Right ventricle myocardium inferior (tissue), 1 donor: ENCODE measurements at places on chromosomes 16 and 17.

- DNase-seq, result no peak
Measured at GRCh38 chr17:14353861-14354474, 53.1 kb downstream of the HS3ST3B1 start.

- DNase-seq, result no peak
Measured at GRCh38 chr17:40981115-40981514, 3.0 kb downstream of the KRT40 start.

DNA sequence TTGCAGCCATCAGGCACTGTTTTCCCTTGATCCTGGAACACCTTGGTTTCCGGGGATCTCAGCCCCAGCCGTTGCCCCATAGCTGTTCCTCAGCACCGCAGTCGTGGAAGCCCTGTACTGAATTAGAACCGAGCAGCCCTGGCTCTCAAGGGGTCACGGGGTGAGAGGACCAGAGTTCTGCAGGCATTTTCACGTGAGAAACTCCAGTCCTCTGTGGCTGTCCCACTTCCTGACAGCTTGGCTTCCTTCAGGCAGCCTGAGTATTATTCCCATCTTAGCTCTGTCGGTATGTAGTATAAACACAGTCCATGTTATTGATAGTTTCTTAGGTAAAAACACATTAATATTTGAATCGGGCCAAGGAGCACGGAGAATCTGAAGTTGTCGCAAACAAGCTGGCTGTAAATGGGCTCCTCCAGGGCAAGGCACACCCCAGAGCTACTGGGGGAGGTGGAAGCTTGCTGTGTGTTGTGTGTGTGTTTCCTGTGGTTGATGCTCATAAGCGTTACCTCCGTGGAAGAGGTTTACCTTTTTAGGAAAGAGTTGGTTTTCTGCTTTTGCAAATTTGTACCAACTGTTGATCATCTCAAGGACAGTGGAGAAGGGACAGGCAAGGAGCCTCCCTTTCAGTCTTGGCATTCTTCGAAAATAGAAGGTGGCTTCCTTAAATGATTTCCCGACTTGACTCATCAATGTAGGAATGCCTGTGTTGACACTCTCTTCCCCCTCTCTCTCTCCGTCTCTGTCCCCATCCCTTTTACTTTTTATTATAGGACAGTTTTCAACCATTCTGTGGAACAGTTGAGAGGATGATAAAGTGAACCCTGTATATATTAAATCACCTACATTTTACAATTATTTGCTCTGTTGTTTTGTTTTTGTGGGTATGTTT lies 208.9 kb upstream of the CHMP6 start:
- DNase-seq, result no peak

DNA sequence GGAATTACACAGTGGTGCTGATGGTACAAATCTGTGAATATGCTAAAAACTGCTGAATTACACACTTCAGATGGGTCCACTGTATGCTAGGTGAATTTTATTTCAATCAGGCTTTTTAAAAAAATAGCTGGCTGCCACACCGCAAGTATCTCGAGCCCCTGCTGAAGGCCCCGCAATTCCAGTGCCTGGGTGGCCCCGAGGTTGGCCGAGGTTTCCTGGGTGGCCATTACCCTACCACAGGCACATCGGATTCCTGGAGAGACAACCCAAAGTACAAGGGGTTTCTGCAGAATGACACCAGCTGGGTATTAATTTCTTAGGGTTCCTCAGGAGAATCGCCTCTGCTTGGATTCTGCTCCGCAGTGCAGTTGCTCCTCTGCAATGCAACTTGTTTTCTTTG lies 127.8 kb downstream of the C16orf95 start:
- DNase-seq, result no peak

- no peak for DNase-seq
Measured at GRCh38 chr17:82565551-82565950, 46.0 kb downstream of the FOXK2 start.

DNA sequence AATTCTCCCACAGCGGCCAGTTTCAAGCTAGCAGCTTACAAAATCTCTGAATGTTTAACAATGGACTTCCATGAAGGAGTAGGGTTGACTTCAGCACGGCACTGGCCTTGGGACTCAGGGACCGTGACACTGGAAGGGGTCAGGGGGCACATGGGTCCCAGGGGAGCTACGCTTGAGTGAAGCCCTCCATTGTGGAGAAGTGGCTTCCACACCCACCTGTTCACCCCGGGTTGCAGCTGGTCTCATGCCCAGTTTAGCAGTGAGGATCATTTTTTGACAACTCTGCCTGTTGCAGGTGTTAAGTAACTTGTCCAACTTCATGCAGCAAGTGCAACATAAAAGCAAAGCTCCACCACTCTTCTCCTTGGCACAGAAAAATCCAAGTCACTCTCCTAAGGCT lies 510.2 kb downstream of the CDH13 start:
- no peak for DNase-seq

DNA sequence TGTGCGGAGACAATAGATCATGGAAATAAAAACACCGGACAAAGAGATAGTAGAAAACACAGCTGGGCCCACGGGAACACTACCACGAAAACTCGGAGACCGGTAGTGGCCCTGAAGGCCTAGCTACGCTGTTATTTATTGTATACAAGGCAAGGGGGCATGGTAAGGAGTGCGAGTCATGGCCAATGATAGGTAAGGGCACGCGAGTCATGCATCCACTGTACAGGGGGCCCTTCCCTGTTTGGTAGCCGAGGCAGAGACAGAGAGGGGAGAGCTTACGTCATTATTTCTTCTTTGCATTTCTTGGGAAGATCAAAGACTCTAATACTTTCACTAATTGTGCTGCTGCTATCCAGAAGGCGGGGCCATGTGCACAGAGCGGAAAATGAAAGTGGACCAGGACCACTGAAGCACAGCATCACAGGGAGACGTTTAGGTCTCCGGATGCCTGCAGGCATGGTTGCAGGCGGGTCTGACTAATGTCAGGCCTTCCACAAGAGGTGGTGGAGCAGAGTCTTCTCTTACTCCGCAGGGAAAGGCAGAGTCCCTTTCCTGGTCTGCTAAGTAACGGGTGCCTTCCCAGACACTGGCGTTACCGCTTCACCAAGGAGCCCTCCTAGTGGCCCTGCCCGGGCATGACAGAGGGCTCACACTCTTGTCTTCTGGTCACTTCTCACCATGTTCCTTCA lies 74.4 kb upstream of the ARL4D start:
- no peak for DNase-seq

- DNase-seq, result no peak
Measured at GRCh38 chr16:85055493-85056210, 28.1 kb downstream of the KIAA0513 start.
